Fibroblast of skin of left biceps (primary cell): ENCODE measurements at places on chromosomes 1 and 21.

GRCh38 chr21:29300807-29301138 is 2.1 kb downstream of the BACH1 start:
- no peak for DNase-seq

- DNase-seq: no peak
Observed at GRCh38 chr1:4908486-4908885, 254.1 kb downstream of the AJAP1 start.

- no peak for DNase-seq
Observed at GRCh38 chr1:23370709-23371584, 1.3 kb upstream of the ZNF436 start.

DNA sequence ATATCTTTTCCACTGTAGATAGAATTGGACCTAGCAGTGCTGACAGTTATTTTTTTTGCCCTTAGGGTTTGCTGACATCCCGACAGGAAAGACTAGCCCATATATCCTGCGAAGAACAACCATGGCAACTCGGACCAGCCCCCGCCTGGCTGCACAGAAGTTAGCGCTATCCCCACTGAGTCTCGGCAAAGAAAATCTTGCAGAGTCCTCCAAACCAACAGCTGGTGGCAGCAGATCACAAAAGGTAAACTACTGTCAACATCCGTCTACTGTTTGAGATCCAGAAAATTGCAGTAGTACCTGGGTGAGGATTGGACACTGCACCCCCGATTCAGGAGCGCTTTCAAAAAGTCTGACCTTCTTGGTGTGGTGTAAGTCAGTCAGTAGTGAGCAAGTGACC is 55.8 kb downstream of the CENPF start:
- no peak for DNase-seq

DNA sequence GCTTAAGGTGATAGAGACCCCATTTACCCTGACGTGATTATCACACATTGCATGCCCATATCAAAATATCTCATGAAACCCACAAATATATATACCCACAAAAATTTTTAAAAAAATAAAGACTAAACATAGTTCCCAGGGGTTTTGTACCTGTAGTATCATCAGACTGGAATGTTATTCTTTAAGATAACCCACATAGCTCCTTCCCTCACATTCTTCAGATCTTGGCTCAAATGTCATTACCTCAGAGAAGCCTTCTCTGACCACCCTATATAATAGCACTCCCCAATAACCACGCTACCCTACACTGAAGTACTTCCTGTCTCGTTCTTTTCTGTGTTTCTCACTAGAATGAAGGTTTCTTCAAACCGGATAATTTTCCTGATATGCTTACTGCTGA is 138.3 kb upstream of the SNX7 start:
- no peak for DNase-seq
